ENCODE measurements at places on chromosomes 6 and 20.

GRCh38 chr20:48657426-48658197, 170.2 kb downstream of the PREX1 start:
- peak; percentile 33 for DNase-seq

GRCh38 chr20:17377231-17377630, 150.4 kb downstream of the PCSK2 start:
- no peak for DNase-seq

GRCh38 chr6:14711056-14711703, 534.7 kb upstream of the JARID2 start:
- DNase-seq: no peak

GRCh38 chr20:12659942-12660341, 348.8 kb upstream of the SPTLC3 start:
- no peak for DNase-seq

DNA sequence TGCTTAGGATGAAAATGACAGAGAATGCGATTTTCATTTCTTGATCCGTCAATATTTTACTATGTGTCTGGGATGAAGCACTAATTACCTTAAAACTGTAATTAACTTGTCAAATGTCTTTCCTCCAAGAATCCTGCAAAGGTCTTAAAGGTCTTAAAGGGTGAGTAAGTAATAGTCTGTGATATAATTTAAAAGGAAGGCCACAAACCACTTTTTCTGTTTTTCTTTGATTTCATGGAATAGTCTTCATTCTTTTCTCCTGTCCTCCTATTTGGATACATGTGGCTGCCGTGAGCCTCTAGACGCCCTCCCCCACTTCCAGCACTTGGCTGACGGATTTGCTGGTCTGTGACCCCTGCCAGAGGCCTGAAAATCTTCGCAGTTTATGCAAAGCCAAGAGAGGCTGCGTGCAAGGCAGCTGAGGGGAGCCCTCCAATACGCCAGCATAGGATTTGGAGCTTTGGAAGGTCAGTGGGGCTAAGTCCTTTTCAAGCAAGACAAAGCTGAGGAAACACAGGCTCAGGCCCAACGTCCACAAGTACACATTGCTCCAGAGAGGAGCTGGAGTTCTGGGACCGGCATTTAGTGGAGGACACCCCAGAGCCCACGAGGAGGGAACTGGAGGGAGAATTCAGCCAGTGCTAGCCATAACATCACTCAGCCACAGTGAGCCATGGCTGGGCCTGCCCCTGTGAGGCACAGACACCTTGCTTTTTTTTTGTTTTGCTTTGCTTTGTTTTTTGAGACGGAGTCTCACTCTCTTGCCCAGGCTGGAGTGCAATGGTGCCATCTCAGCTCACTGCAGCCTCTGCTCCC, 382.6 kb downstream of the SMOC2 start:
- DNase-seq: no peak

- DNase-seq: no peak
Observed at GRCh38 chr6:137734875-137735182, 132.2 kb upstream of the TNFAIP3 start.

All from activated CD4-positive, CD25-positive, alpha-beta regulatory T cell (primary cell).